ENCODE measurements at places on chromosomes 16 and 17.

- DNase-seq = no peak
These were observed 9.5 kb upstream of the IGFBP4 start for GRCh38 chr17:40433551-40434415.

DNA sequence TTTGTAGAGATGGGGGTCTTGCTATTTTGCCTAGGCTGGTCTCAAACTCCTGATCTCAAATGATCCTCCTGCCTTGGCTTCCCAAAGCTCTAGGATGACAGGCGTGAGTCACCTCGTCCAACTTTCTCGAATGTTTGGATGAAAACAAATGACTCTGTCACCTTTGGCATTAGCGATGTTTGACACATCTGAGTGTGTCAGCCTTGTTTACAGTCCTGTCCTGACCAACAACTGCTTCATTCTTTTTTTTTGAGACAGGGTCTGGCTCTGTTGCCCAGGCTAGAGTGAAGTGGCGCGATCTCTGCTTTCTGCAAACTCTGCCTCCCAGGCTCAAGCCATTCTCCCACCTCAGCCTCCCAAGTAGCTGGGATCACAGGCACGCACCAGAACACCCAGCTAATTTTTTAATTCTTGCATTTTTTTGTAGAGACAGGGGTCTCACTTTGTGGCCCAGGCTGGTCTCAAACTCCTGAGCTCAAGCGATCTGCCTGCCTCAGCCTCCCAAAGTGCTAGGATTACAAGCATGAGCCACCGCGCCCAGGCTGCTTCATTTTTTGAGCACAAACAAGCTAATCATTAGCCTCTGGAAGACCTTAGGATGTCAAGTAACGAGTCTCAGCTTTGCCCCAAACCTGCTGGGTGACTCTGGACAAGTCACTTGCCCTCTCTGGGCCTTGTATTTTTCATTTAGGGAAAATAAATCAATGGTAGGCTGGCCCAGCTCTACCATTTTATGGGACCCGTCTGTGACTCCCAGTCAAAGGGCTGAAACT is 7.4 kb downstream of the MYH11 start:
- no peak for DNase-seq

DNA sequence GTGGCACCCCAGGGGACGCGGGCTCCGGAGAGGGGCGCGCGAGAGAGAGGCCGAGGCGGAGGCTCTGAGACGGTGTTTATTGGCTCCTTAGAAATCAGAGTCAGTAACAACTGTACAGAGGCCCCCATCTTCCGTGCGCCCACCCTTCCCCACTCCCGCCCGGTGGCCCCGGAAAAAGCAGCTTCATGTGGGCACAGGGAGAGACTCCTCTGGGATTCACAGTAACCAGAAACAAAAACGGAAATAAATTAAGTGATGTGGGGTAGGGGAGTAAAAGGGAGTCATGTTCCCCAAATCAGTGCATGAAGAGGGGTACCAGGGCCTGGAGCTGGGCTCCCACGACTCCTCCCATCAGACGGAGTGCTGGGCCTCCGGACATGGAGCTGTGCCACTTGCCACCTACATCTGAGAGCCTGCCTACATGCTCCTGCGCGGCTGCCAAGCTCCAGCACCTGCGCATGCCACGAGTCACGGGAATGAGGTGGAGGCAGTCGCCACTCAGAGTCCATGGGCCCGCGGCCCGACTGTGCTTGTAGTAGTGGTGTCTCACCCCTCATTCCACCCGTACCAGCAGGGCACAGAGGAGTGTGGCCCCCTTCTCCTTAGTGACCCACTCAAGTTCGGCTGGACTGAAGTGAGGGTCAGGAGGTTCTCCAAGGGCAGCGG is 543 bp upstream of the GPS2 start:
- no peak for DNase-seq

DNA sequence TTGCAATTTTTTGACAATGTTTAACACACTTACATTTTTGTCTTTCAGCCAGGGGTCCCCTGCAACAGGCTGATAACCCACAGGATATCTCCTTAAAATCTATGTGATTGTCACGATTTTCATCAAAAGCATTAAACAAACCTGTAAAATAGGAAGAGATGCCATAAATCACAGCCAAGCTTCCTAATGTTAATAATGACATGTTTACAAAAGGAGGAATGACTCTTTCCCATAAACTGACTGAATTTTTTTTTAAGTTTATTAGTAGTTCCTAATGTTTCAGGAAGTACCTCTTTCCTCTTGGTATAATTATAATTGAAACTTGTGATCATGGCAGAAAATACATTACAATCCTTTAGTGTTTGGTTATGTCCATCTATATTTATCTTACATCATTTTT is 119.6 kb downstream of the CA4 start:
- DNase-seq = no peak

DNA sequence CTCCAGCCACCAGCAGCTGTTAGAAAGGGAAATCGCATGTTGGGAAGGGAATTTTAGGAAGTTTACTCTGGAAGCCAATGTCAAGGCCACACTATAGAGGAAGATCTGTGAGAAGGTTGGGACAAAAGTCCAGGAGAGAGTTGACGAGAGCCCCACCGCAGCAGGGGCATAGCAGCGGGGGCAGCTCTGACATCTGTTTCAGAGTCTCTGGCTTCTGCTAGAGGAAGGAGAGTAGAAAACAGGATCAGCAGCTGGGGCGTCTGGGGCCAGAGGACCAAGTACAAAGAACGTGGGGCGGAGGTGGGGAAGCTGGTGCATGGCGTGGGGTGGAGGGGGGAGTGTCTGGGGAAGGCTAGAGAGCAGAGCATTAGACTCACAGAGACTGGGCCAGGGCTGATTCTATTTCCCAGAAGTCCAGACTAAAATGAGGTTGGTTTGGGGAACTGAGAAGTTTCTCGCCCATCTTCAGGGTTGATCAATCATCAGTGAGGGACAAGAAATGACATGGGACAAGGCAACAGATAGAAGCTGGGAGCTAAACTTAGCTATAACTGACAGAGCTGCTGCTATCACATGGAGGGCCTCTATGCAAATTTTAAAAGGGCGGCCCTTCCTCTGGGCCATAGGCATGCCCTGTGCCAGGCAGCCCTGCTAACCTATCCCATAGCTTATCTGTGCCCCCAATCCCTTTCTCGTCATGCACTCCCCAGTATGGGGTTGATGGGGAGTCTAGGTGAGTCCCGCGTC is 1.2 kb downstream of the RABEP2 start:
- no peak for DNase-seq

- no peak for DNase-seq
These were observed 15.1 kb downstream of the ADCY7 start for GRCh38 chr16:50281391-50282009.

GRCh38 chr16:66752379-66752778 is 970 bp upstream of the DYNC1LI2 start:
- DNase-seq = no peak

GRCh38 chr16:57256601-57257395 is 11.7 kb downstream of the ARL2BP start:
- no peak for DNase-seq

- DNase-seq = no peak
These were observed 30.3 kb downstream of the CDK5R1 start for GRCh38 chr17:32516940-32517701.

DNA sequence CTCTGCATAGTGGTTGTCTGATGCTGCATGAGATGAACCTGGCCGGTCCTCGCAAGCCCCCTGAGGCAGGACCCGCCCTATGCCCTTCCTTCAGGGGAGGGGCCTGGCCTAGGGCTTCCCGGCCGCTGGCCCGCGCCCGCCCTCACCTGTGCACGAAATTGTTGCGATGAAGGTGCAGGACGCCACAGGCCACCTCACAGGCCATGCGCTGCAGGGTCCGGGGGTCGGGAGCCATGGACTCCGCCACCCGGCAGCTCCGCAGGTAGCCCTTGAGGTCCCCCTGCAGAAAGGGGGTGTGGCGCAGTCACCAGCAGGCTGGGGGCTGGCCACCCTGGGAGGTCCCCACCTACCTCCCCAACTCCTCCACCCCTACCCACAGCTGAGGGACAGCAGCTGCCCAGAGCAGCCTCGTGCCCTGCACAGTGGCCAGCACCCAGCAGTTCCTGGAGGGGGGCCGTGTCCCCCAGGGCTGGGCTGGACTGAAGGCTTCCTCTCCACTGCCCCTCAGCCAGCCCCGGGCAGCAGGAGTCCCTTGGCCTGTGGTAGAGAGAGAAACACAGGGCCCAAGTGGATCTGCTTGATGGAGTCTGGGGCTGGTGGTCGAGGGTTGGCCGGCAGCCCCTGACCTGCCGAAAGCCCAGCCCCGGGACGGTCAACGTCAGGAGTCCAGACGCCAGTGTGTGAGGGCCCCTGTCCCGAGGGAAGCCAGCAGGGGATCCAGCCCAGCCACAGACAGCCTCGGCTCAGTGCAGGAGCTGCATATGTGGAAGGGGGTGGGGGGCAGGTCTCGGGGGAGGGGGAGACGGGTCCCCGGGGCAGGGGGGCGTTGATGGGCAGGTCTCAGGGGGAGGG is 38.8 kb upstream of the PVALEF start:
- DNase-seq = no peak

DNA sequence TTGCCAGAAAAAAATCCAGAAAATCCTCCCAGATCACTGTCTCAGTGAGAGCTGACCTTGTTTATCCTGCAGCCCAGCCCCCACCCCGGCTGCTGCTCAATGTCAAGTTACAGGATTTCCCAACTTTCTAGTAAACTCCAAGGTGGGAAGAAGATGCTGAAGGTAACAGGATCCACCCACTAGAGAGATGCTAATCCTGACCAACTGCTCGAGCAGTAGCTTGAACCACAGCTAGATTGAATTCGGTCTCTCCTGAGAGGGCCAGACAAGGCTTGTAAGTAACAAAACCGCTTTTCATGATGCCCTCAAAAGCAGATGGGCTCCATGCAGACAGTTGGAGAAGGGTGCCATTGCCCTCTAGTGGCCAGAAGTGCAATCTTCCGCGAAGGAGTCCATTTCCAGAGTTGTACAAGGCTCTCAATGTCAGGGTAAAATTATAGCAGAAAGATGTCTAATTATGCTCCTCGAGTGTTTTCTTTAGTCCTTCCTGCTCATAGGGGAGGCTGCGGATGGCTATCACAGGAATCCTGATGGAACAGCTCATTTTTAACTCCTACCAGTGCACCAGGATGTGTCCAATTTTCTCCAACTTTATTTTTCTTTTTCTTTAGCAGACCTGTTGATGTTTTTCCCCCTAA is 3.9 kb downstream of the CDH11 start:
- no peak for DNase-seq

DNA sequence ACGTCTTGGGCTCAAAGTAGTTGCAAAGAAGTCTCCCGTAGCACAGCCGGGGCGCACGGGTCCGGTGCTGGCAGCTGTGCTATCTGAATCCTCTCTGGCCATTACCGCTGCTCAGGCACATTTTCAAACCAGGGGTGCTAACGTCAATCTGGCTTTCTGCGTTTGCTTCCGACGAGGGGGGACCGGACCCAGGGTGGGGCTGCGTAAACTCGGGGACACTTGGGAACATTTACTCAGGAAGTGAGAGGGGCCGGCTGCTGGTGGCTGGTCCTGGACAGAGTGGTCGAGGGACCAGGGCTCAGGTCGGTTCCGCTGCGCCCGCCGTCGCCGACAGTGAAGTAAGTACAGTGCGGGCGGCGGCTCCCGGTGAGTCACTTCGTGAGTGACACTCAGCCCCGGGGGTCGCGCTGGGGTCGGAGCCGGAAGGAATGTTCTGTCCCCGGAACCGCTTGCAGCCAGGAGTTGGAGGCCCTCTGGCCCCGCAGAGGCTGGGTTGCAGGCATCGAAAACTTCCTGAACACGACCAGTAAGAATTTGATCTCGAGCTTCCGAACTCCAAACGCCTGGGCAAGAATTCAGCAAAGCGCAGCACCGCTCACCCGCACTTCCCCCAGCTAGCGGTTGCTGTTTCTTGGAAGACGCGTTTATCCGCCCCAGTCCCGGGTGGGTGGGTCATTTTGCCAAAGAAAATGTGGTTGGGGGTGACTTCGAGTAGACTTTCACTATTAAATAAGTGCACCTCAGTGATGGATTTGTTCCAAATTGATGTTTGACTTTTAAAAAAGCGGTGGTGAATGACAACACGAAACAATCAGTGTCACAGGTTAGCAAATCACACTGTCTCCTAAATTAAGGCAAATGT is 1.4 kb upstream of the HS3ST3B1 start:
- peak; percentile 44 for DNase-seq

DNA sequence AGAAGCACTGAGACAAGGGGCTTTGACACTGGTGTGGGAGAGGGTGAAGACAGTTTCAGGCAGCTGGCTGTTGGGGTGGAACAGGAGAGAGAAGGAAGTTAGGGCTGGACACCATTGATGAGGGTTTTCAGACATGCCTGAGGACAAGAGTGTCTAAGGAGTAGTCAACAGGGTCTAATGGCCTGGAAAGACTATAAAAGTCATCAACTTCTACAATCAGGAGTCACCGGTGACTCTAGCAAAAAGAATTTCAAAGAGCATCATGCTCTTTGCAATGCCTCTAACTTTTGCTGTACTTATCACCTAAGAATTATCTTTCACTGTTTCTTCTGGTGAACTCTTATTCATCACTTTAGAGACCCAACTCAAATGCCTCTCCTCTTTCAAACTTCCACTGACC is 213.9 kb downstream of the C16orf78 start:
- no peak for DNase-seq

DNA sequence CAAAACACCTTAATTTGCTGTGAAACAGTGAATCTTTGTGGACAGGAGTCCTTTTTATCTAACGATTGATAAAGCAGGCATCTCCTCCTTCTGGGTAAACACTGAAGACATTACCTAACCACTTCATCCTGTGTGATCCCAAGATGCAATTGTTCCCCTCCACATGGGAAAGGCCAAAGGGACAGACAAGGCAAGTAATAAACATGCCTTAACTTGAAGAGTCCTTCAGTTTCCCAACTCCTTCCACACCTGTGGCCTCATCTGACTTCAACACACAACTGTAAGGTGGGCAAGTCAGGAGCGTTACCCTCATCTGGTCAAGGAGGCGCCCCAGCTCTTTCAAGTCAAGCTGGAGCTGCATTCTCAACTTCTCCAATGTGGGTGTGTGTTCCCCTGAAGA is 278.6 kb downstream of the ABCC12 start:
- no peak for DNase-seq

- no peak for DNase-seq
These were observed 50.9 kb downstream of the HELZ start for GRCh38 chr17:67194134-67194533.

GRCh38 chr17:1865252-1866037 is 35.6 kb downstream of the RPA1 start:
- DNase-seq = no peak

DNA sequence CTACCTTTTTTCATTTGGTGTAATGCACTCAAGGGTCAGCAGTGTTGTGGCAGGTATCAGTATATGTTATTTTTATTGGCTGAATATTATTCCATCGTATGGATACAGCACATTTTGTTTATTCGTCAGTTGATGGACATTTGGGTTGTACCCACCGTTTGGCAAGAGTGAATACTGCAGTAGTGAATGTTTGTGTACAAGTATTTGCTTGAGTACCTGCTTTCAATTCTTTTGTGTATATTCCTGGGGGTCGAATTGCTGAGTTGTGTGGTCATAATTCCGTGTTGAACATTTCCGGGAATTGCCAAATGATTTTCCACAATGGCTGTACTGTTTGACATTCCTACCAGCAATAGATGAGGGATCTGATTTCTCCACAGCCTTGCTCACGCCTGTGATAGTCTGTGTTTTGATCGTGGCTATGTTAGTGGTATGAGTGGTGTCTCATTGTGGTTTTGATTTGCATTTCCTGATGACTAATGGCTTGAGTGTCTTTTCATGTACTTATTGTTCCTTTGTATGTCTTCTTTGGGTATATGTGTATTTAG is 108.4 kb downstream of the OR1D5 start:
- DNase-seq = no peak

Measured in stimulated activated naive CD4-positive, alpha-beta T cell (primary cell).